ENCODE measurements at places on chromosomes 4 and X.

DNA sequence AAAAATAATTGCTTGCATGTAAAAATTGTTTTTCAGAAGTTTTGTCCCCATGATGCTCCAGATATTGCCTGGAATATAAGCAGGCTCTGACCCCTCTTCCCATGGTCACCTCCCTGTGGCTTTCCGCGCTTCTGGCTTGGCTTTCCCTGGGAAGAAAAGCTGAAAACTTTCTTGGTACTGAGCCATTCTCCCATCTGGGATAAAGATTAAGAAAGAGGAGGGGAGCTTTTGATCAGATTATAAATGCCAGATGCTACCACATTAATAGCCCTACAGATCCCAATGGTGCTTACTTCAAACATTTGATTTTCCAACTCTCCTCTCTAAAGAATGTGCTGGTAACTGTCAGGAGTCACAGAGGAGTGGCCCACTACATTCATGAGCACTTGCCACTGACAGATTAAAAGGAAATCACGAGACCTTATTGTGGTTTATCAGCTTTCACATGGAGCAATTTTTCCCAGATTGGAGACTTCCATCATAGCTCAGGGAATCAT, 54.4 kb upstream of the GAB1 start:
- no peak for DNase-seq

DNA sequence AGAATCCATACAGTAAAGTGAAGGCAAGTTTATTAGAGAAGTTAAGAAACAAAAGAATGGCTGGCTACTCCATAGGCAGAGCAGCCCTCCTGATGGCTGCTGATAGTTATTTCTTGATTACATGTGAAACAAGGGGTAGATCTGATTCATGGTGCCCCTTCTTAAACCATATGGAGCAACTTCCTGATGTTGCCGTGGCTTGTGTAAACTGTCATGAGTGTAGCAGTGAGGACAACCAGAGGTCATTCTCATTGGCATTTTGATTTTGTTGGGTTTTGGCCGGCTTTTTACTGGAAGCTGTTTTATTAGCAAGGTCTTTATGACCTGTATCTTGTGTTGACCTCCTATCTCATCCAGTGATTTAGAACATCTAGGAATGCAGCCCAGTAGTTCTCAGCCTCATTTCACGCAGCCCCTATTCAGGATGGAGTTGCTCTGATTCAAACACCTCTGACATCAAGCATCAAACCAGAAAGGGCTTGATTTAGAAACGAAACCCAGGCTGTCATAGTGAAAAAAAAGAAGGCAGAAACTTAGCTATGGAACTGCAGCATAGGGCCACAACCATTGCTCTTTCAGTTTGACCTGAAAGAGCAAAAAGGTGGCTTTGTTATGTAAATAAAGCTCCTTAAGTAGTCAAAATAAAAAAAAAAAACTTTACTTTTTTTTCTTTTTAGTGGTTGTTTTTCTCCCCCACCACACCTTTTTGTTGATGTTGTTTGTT, 37.8 kb downstream of the SPCS3 start:
- no peak for DNase-seq

- no peak for DNase-seq
Measured at GRCh38 chr4:7798178-7798995, 141.3 kb downstream of the AFAP1 start.

DNA sequence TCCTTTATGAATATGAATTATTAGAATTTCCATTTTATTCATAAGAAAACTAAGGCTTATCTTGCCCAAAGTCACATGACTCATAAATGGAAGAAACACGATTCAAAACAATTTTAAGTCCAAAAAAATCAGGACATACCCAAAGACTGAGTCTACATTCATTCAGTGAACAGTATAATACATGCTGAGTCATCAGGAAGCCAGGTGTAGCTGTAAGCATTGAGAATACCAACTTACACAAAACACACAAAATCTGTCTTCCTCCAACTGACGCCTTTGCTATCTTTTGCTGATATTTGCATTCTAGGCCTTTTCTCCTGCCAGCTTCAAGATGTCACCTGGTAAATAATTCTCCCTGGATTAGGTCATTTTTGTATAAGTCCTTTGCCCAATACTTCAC, 520.1 kb upstream of the GALNT7 start:
- DNase-seq, result no peak

- no peak for DNase-seq
Measured at GRCh38 chrX:26146024-26146423, 7.9 kb downstream of the MAGEB18 start.

- no peak for DNase-seq
Measured at GRCh38 chr4:89129080-89129640, 17.8 kb downstream of the TIGD2 start.

DNA sequence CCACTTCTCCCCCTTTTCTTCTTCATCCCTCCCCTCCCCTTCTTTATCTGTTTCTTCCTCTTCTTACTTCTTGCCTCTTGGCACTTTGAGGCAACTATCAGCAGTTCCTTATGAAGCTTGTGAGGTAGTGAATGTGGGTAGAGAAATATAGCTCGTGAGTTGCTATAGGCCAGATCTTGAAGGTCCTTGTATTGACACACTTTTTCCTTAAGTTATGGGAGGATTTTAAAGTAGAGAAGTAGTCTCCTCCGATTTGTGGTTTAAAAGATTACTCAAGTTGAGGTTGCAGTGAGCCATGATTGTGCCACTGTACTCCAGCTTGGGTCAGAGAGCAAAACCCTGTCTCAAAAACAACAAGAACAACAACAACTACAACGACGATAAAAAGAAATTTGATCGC, 3.4 kb upstream of the RRAGB start:
- no peak for DNase-seq

GRCh38 chrX:101693476-101693875, 33.8 kb upstream of the ARMCX2 start:
- DNase-seq, result no peak

GRCh38 chr4:83603129-83603528, 67.2 kb downstream of the GPAT3 start:
- DNase-seq, result no peak

- DNase-seq, result no peak
Measured at GRCh38 chrX:37998586-37999262, 7.6 kb upstream of the SYTL5 start.
